Smooth muscle cell of bladder (primary cell): ENCODE measurements at places on chromosomes 2 and 18. TPM values are rescaled to one million over a fixed set of nuclear protein-coding genes. Genes with fewer than 3 reads are reported as not detected.

Gene LHCGR
- total RNA-seq, result not detected in 2 replicates

Gene FAM110C
- 0.09 TPM in 1 of 2 replicates, not detected in the other for total RNA-seq

Gene STPG4
- 0.28 and 0.37 TPM in 2 replicates for total RNA-seq

Gene GKN2
- not detected in 2 replicates for total RNA-seq

Gene POTEF
- total RNA-seq, result not detected in 2 replicates

Gene MAB21L4
- not detected in 2 replicates for total RNA-seq

Gene ARHGAP15
- total RNA-seq, result 0.09 and 0.14 TPM in 2 replicates

Gene EMILIN1
- total RNA-seq, result 203 and 242 TPM in 2 replicates

Gene SPHKAP
- under 0.01 TPM in 2 replicates for total RNA-seq

Gene SIX3
- not detected in 2 replicates for total RNA-seq

Gene HOXD12
- total RNA-seq, result not detected in 2 replicates

Gene QPCT
- total RNA-seq, result 4.0 and 9.5 TPM in 2 replicates

Gene GALR1
- not detected in 2 replicates for total RNA-seq

Gene DSC1
- total RNA-seq, result not detected in 2 replicates

Gene SPIRE1
- 15.8 and 24.6 TPM in 2 replicates for total RNA-seq

Gene LCT
- not detected in 2 replicates for total RNA-seq
